ENCODE measurements at places on chromosomes 11 and 22.
A peak's percentile ranks its signal among the peaks of the same experiment; 100 is the strongest.

DNA sequence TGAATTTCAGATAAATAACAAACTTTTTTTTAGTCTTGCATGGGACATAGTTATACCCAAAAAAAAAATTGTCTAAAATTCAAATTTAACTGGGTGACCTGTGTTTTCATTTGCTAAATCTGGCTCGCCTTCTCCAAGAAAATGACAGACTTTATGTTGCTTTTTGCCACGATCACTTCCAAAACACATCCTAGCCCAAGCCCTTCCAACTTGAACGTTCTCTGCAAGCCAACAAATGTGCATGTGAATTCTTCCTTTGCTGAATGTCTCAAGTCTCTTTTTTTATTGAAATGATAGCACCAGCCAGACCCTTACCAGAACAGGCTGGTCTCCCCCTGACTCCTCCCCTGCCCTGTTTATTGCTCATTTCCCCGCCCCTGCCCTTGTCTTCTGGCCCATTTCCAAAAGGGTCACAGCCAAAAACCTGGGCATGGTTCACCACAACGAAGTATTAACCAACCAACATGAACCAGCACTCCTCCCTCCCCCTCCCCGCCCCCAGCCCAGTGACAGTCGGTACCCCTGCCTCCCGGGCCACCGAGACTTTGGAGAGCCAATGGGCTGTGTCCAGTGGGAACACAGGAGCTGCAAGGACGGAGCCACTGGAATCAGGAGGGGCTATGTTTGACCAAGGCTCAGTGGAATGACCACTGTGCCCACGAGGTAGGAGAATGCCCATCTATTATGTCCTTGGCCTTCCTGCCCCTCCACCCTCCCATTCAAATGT, 63.2 kb downstream of the BTG4 start:
- DNase-seq = no peak

DNA sequence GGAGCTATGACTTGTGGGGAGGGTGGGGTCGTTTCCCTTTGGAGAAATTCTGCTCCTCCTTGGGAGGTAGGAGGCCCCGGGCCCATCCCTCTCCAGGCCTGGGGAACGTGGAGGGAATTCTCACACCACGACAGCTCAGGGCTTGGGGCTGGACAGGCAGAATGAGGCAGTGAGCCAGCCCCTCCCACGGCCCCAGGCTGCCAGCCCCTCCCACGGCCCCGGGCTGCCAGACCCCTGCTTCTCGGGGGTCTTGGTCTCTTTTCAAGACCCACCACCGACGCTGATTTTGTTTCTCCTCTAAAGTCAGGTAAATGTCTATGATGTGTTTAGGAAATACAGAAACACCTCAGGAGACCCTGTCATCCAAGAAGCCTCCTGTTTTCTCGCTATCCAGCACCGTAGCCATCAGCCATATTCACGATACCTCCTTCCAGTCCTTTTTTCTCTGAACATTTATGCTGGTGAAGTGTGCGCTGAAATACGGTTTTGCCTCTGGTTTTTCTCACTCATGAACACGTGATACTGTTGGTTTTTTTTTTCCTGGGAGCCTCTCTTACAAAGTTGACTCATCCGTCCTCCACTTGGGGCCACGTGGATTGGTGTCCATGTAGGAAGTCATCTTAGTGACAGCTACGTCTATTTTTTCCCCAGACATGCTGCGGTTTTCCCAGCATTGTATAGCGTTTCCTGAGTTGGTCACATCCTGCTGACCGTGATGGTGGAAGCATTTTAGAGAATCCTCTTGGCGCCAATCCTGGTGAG, 1219.6 kb downstream of the BRD1 start:
- DNase-seq = no peak

DNA sequence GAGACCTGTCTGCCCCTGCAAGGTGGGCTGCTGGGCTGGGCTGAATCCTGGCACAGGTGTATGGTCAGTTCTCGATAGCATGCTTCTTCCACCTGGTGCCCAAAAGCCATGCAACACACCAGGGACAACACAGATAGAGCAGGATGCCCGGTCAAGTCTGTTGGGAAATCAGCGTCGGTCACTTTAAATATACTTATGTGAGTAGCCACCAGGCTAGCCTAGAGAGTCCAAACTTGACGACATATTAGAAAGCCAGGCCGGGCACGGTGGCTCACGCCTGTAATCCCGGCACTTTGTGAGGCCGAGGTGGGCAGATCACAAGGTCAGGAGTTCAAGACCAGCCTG, 8.9 kb downstream of the C1QTNF6 start:
- no peak for DNase-seq

DNA sequence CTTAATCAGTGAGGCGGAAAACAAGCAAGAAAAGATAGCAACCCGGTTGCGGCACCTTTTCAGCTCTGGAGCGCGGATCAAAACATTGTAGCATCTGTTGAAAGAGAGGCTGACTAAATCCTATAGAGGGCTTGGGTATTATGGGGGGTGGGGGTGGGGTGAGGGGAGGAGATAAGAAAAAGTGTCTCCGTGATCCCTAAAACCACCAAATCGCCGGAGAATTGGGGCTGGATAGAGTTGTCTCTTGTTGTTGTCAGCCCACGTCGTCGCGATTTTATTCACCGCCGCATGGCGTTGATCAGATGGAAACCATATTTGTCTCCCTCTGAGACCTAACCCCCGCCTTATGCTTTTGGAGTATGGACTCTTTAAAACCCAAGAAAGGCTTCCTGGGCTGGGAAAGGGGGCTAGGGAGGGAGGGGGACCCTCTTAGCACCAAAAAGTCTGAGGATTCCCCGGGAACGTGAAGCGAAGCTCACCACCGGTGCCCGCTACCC, 13.0 kb downstream of the PAX6 start:
- no peak for DNase-seq

DNA sequence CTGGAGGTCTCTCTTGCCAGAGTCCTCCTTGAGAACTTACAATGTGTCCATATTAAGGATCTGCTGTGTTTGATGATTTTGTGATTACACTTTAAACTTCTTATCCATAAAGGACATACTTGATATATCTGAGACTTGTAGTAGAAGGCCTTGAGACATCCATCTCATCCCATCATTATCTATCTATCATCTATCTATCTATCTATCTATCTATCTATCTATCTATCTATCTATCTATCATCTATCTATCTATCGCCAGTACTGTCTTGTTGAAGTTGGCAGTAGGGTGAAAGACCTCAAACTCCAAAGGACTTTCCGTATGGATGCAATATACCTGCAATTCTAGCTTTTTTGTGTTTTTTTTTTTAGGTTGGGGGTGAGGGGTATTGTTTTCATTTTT, 2.5 kb upstream of the EHF start:
- DNase-seq = no peak

- no peak for DNase-seq
Observed at GRCh38 chr11:62656796-62657429, 3.8 kb upstream of the INTS5 start.

DNA sequence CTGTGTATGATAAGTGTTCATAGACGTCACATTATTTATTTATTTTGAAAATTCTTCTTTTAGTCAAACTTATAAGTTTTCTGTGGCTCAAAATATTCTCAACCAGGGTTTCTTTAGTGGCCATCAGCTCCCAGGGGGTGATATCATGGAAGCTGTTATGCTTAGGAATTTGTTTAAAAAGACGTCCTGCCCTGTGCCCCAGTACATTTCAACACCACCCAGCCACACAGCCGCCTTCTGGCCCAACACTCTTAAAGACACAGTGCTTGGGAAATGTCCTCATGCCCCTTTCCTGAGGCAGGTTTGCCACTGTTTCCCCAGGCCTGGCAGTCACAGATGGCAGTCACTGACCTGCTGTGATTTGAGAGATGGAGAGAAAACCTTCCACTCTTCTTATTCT, 19.9 kb downstream of the TSKU start:
- DNase-seq = no peak

DNA sequence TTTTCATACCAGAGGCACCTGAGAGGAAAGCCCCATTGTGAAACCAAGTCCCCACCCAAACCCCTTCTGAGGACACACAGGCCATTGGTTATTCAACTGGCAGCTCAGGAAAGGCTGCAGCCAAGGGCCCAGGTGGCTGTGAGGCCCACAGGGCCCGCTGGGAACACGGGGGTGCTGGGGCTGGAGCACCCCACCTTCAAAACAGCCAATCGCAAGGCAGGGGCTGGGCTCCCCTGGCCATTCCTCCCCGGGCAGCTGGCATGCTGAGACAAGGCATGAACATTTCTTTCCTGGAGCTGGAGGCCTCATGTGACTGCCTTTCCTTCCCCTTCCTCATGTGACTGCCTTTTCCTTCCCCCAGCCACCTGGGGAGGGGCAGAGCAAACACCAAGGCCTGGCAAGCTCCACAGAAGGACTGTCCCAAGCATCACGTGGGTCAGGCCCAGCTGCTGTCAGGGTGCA, 76.9 kb downstream of the PIWIL3 start:
- no peak for DNase-seq

GRCh38 chr11:32586576-32587190, 3.1 kb downstream of the EIF3M start:
- no peak for DNase-seq

DNA sequence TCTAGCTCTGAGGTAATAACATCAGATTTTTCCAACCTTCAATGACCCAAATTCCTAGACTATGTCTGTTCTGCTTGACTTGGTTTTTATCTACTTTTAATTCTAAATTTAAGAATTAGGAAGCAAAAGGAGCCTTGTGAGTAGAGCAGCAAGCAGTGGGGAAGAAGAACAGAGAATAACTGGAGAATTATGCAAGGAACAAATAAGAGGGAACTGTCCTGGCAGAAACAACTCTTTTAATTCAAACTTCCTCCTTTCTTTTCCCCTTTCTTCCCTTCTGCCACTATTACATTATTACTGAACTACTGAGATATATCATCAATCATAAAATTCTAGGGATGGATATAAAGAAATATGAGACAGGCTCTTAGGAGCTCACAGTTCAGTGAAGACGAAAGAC, 276.1 kb downstream of the SBF2 start:
- no peak for DNase-seq

DNA sequence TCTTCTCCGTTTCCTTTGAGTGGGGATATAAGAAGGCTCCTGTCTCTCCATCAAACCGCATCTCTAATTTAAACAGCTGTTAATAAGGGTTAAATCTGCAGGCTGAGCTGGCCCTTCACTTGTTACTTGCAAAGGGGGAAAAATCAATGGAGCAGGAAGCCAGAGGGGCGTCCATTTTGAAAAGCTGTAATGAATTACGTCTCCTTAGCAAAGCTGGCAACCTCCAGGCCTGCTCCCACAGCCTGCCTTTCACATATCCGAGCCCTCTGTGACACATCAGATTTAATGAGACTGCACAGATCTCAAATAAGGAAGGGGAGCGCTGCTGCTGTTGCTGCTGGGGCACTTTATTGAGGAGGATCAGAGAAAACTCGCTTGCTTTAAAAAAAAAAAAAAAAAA, 320.8 kb downstream of the BLID start:
- no peak for DNase-seq

DNA sequence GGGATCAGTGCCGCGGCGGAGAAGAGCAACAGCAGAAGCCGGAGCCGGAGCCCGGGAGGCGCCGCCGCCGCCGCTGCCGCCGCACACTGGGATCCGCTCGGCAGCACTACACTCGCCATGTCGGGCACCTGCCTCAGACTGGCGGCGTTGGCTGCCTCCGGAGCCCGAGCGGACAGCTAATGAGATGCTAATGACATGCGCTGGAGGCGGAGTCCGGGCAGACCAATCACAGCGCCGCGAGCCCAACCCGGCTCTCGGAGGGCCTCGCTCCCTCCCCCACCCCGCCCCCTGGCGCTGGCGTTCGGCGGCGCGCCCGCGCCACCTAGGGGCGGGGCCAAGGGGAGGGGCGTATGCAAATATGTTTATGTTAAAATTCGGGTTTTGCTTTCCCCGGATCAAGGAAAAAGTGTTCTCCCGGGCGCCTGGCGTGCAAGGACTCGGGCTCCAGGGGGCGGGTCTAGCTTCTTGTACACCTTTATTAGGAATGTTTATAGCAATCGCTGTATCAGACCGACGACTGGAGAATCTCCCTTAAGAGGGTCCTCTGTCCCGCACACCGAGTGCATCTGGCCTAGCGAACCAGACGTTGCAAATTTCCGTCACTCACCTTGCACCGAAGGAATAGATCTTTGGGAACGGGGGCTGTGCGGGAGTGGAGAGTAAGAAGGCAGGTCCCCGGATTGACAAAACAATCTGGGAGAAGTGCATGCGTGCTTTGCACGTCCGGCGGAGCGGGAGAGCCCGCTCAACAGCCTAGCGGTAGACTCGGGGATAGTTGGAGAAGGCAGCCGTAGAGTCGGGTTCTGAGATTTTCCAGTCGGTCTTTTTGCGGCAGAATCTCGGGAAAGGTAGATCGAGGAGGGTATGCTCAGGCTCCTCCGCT, at the start of gene CADM1:
CADM1 (minus strand) TSS at position 140 of the 883 bp plus-strand sequence.
- DNase-seq = peak; percentile 49

DNA sequence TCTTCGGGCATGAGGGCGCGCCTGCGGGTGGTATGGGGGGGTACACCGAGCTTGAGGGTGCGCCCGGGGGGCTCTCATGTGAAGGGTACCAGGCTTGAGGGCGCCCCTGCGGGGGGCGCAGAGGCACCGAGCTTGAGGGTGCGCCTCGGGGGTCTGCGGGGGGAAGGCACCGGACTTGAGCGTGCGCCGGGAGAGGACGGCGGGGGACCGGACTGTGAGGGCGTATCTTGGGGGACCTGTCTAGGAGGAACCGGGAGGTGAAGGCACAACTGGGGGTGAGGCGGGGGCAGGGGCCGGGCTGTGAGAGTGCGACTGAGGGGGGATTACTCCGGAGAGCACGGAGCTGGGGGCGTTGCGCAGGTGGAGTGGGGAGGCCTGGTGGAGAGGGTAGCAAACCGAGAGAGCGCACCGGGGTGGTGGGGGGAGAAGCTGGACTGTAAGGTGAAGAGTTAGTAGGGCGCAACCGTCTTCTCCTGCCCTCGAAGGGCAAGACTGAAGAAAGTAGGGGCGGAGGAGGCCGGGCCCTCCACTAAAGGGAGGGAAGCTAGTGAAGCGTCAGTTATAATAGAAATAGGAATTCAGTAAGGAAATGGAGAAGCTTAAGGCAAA, 1.1 kb upstream of the DDX6 start:
- no peak for DNase-seq

- no peak for DNase-seq
Observed at GRCh38 chr11:75330291-75330690, 21.2 kb downstream of the ARRB1 start.

DNA sequence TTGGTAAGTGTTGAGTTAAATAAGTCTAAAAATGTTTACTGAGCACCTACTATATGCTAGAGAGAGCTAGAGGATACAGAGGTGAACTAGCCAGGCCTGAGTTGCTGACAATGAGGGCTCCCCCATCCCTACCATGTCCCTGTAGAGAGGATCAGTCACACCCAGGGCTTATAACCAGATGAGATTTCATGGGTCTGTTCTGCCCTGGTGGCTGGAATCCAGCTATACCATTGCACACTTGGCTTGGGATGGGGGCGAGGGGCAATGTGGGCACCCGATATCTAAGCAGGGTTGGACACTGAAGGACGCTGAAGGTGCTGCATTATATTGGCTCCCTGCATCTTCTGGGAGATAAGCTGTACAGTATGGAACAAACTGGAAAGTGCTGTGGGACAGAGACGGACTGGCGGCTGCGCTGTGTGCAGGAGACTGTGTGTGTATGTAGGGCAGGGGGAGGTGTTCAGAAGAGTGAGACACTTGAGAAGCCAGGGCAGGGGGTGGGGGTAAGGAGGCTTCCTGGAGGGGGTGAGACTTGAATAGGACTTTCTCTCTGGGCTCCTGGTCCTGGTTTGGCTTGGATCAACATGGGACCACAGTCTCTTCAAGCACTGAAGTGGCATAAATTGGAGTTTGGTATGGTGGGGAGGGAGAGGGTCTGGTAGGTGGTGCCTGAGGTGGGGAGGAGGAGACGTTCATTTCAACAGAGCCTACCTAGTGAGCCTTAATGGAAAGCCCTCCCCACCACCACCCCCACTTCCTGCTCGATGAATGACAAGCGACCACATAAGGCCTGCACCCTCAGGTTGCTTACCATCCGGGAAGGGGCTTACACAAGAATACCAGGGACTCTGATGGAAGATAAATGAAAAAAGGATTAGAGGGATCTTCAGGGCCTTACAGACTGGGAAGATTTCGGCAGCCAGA, 1.8 kb downstream of the CD82 start:
- no peak for DNase-seq
